ENCODE measurements at places on chromosomes 7 and 10.

GRCh38 chr10:122507616-122508015, 46.3 kb downstream of the HTRA1 start:
- no peak for DNase-seq

DNA sequence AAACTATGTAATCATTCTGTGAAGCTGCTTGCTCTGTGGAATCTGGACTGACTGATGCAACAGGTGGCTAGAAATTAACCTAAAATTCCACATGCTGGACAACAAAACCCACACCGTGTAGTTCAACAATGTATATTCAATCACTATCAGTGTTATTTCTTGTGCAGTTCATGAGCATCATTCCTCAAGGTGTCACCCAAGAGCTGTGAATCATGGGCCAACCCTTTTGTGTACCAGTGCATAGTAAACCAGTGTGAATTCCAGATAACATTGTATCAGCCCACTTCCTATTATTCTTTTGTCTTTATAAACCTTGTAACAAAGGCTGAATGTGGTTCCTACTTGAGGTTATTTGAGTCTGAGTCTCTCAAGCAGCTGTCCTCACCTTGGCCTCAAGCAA, 905.2 kb upstream of the ZNF722 start:
- no peak for DNase-seq

- DNase-seq = peak; percentile 72
Observed at GRCh38 chr10:119090968-119091367, 10.4 kb upstream of the EIF3A start.

- no peak for DNase-seq
Observed at GRCh38 chr7:108528183-108528712, 2.3 kb upstream of the PNPLA8 start.

DNA sequence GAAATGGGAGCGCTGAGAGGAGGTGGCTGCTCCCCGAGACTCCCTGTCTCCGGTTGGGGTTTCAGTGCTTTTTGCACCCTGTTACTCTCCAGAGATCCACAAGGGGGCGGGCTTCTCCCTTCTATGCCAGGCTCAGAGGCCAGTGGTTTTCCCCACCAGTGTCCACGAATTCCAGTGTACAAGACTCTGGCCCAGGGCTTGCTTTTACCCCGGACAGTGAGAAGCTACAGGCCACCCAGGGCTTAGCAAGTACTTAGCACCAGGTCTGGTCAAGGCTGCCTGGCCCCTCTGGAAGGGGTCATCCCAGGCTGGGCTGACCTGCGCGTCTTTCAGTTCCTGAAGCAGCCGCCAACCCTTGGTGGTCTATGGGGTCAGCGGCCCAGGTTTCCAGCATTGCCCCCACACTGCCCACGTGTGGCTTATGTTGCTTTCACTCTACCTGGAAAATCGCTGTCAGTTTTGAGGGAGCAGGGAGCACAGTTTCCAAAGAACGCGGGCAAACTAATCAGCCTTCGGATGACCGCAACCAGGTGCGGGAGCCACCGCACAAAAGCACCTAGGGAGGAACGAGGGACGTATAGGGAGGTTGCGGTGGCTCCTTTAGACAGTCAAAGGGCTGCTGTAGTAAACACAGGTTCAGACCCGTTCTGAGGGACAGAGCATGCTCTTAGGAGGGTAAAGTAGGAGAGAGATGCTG, 6.8 kb downstream of the CYP26A1 start:
- DNase-seq = peak; percentile 92

- no peak for DNase-seq
Observed at GRCh38 chr7:24201226-24201625, 82.8 kb upstream of the NPY start.

DNA sequence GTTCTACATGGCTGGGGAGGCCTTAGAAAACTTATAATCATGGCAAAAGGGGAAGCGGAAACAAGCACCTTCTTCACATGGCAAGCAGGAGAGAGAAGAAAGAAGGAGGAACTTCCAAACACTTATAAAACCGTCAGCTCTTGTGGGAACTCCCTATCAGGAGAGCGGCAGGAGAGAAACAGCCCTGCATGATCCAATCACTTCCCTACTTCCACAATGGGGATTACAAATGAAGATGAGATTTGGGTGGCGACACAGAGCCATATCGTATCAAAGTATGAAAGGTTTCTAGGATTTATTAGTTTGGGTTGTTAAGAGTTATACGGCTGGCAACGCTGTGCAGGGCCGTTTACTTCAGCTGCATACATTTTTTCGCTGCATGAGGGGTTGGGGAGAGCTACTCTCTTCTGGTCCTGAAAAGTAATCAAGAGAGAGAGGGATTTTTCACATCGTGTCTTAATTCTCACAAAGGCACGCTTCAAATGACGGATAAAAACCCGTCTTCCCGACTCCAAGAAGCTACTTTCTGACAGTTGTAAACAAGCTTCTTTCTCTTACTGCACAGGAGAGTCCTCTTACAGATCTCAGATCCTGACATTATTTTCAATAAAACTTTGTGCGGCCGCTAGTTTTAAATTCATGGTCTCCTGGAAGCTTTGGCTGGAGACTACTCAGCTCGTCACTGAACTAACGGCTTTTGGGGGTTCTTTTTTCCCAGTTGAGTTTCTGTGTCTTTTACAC, 751 bp upstream of the GTPBP10 start:
- DNase-seq = peak; percentile 41

GRCh38 chr7:128790315-128791041, 1.3 kb upstream of the CCDC136 start:
- DNase-seq = no peak

DNA sequence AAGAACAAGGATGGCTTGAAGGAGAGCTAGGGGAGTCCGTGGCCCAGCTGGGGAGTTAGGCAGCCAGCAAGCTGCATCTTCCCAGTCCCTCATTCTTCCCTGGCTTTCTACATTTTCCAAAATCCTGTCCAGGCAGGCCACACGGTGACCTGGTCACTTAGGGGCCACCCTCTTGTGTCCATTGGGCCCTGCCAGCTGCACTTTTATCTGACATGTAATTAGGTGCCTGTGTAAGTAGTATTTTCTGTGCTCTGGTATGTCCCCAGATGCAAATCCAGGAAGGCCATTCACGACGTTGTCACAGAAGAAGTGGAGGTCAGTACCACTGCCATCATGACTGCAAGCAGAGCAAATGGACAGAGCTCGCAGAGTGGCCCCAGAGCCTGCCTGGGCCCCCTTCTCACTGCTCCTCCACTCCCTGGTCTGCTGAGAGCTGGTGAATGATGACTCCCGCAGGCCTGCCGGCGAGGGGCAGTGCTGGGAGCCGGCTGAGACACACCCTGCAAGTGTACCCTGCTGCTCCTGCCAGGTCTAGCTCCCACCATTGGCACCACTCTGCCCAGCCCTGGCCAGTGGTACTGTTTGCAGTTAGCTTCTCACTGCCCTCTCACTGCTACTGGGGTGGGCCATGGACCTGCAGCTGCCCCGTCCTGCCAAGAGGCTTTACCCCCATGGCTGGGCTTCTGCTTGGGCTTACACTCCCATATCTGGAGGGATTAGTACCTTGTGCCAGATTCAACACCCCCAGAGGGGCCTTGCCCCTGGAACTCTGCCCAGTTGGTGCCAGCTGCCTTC, 98.2 kb downstream of the GLRX3 start:
- no peak for DNase-seq

- DNase-seq = no peak
Observed at GRCh38 chr7:148670807-148671206, 27.9 kb upstream of the CUL1 start.

- no peak for DNase-seq
Observed at GRCh38 chr7:6284461-6285360, 12.3 kb upstream of the CYTH3 start.

- no peak for DNase-seq
Observed at GRCh38 chr10:85621562-85621961, 745.0 kb downstream of the GRID1 start.

DNA sequence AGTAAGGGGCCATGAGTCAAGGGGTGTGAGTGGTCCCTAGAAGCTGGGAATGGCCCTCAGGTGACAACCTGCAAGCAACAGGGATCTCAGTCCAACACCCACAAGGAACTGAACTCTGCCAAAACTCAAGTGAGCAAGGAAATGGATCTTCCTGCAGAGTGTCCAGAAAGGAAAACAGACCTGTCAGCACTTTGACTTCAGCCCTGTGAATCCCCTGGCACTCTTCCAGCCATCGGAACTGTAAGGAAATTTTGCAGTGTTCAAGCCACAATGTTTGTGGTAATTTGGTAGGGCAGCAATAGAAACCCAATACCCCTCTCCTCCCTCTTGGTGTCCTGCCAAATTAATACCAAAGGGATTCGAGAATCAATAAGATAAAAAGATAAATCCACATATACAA, 6.9 kb downstream of the LYZL1 start:
- no peak for DNase-seq

DNA sequence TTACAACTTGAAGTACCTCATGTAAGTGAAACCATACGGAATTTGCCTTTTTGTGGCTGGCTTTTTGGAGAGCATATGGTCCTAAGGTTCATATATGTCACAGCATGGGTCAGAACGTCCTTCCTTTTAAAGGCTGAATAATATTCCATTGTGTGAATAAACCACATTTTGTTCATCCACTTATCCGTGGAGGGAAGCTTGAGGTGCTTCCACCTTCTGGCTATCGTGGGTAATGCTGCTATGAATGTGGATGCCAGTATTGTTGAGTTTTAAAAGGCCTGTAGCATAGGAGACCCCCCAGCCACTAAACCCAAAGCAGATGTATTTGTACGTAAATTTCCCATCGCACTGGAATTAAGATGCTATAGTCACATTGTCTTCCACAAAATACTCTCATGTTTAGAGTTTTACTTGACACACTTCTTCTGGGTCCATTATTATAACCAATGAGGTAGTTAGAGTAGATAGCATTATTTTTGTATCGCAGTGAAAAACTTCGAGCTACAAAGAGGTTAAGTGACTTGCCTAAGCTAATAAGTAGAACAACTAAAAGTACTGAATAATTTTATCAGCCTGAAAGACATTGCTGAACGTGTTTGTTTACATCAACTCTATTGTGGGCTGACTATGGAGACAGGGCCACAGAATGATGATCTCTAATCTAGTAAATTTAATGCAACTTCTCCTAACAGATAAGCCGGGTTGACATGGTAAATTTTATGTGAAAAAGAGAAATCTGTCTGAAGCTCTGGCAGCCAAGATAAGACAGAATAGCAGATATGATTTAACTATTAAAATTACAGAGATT, 183.0 kb upstream of the CTBP2 start:
- peak; percentile 46 for DNase-seq

GRCh38 chr10:58319599-58319998, 15.2 kb upstream of the UBE2D1 start:
- DNase-seq = no peak

DNA sequence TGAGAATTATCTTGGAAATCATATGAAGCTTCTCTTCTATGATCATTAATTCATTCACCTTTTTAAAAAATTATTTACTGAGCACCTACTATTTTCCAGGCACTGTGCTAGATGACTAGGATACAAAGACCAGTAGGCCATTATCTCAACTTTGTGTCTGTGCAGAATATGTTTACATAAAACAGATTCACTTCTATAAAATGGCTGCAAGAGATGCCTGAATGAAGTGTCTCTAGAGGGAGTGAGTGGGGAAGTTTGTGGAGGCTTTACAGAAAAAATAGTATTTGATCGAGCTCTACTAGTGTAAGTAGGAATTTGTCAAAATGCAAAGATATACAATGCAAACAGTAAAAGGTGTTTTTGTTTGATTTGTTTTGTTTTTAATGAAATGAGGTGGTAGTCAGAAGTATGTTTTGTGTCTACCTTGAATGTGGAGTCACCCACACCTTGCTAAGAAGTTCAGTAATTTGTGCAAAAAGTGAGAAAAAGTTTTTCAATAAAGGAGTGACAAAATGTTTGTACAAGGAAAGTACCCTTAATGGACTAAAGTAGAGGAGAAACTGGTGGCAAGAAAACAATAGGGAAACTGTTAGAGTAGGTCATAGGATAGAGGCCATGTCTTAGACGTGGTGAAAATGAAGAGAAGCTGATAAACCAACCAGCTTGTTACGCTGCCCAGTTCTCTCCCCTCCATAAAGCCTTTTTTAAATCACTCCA, 125.5 kb downstream of the KCND2 start:
- DNase-seq = no peak

DNA sequence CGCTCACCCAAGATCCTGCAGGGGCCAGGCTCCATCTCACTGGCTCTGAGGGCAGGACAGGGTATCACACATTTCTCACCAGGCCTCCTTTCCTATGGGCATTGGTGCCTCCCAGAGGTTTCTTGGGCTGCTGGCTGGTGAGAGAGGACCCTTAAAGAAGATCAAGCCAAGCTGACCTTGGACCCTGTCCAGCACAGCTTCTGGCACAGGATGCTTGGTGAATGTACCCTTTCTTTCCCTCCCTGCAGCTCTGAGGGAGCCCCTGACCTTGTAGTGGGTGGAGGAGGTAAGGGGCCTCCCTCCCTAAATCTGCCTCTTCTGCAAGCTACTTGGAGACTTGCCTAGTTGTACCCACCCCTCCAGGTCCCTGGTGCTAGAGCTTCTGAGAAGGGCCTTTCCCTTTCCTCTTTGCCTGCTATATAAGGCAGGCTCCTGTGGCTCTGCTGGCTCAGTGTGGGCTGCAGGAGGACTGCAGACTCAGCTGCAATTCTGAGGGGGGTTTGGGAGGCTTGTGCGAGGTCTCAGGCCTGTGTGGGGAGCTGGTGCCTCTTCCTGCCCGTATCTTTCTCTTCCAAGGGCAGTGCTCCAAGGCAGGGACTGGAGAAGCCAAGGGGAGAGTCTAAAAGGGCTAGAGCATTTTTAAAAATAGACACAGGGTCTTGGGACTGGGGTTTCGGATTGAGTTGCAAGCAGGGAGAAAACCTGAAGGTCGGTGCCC, 11.7 kb upstream of the TRIM8 start:
- DNase-seq = no peak

GRCh38 chr10:22544325-22545068, 169.9 kb downstream of the PIP4K2A start:
- DNase-seq = no peak
